ENCODE measurements at places on chromosomes 2 and 18.

DNA sequence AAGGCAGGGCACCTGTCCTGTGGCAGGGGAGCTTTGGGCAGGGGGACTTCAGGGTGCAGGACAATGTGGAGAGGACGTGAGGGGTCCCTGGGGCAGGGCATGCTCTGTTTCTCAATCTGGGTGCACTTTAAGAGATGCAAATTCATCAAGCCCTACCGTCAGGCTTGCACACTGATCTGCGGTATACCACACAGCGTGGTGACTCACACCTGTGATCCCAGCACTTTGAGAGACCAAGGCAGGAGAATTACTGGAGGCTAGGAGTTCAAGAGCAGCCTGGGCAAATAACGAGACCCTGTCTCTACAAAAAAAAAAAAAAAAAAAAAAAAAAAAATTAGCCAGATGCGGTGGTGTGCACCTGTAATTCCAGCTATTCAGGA, 10.2 kb upstream of the GPC1 start:
- DNase-seq, result no peak

GRCh38 chr2:1070601-1071000, 120.0 kb downstream of the SNTG2 start:
- no peak for DNase-seq

DNA sequence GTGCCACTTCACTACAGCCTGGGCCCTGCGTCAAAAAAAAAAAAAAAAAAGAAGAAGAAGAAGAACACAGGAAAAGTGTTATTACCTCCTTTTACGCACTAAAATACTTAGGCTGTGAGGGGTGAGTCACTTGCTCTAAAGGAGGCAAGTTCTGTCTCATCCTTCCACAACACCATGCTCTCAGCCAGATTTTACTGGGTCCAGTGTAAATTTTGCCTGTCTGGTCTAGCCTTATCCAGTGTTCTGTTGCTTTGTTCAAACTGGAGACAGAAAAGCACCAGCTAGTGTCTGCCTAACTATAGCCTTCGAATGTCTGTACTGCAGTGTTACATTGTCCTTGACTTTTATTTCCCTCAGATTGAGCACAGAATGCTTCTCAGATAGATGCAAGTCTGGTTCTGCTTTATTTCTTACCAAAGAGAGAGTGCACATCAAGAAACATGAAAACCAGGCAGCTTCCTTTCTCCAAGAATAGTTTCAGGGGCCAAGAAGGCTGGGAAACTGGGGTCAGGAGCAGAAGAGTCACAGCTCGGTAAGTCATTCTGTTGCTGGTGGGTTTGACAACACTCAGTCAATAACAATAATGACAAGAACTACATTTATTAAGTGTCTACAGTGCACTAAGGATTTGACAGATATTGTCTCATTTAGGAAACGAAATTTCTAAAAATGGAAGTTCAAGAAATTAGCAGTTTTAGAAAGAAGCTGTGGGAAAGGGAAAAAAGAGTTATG, 3.1 kb upstream of the MSGN1 start:
- no peak for DNase-seq

- DNase-seq, result no peak
Measured at GRCh38 chr18:78777992-78778391, 201.6 kb upstream of the SALL3 start.

DNA sequence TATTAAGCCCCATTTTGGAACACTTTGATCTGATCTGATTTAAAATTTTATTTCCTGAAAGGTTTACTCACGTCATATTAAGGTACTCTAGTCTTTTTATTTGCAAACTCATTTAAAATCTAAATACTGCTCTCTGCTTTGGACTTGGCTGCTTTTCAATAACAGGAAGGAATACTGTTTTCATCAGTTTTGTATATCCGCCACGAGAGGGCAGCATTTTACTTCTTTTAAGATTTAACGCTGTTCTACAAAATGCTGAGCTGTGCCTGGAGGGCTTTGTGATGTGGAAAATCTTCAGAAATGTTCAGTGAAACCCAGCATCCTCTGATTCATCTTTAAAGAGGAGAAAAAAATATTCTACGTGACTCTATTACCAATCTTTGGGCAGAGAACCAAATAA, 37.5 kb upstream of the SLC38A11 start:
- peak; percentile 90 for DNase-seq

- peak; percentile 96 for DNase-seq
Measured at GRCh38 chr2:36277146-36277808, 78.3 kb upstream of the CRIM1 start.

- DNase-seq, result peak; percentile 23
Measured at GRCh38 chr2:61117534-61117933, 44.5 kb upstream of the C2orf74 start.

- DNase-seq, result peak; percentile 40
Measured at GRCh38 chr18:7414459-7414858, 152.7 kb upstream of the PTPRM start.

GRCh38 chr2:54956111-54956627, 94.1 kb downstream of the RTN4 start:
- peak; percentile 45 for DNase-seq

GRCh38 chr2:20506201-20506685, 59.4 kb downstream of the RHOB start:
- peak; percentile 70 for DNase-seq

- no peak for DNase-seq
Measured at GRCh38 chr2:28667261-28667660, 84.4 kb upstream of the PPP1CB start.

DNA sequence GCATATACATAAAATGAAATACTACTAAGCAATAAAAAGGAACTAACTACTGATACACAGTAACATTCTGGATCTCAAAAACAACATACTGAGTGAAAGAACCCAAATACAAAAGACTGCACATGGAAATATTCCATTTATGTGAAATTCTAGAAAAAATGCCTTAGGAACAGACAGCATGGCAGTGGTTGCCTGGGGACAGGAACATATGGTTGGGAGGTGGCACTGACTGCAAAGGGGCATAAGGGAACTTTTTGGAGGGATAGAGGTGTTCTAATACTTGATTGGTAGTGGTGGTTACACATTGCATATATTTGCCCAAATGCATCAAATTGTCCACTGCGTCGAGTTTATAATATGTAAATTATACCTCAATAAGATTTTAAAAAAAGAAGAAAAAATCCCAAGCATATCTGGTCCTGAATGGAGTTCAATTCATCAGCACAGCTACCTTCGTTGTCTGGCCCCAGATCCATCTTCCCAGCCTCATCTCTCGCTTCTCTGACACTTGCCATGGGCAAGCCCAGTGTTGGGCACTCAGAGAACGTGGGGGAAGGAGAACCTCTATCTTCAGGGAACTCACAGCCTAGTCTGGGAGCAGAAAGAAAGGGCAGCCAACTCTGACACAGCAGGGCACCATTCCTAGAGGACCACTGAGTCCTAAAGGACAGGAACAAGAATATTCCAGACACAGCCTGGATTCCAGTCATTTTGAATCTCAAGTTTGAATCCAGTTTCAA, 8.6 kb upstream of the SMAD4 start:
- DNase-seq, result no peak

DNA sequence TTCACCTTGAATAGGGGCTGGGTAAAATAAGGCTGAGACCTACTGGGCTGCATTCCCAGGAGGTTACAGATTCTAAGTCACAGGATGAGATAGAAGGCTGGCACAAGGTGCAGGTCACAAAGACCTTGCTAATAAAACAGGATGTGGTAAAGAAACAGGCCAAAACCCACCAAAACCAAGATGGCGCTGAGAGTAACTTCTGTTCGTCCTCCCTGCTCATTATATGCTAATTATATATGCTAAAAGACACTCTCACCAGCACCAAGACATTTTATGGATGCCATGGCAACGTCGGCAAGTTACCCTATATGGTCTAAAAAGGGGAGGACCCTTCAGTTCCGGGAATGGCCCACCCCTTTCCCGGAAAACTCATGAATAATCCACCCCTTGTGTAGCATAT, 711.5 kb upstream of the KLHL29 start:
- no peak for DNase-seq

DNA sequence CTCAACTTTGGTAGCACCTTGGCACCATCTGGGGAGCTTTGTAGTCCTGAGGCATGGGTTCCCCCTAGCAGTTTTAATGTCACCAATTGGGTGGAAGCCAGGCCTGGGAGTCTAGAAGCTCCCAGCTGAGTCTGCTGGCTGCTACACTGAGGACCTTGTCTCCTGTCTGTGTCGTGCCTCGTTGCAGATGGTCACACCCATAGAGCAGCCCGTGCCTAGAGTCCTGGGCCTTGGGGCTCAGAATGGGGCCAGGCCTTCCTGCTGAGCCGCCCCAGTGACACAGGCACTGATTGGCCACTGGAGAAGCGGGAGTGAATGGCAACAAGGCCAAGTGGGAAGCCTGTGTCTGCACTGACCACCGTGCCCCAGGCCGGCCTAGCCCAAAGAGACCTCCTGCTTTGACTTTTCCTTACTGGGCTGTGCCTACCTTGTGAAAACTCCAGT, 113.2 kb downstream of the SH3RF3 start:
- DNase-seq, result no peak

DNA sequence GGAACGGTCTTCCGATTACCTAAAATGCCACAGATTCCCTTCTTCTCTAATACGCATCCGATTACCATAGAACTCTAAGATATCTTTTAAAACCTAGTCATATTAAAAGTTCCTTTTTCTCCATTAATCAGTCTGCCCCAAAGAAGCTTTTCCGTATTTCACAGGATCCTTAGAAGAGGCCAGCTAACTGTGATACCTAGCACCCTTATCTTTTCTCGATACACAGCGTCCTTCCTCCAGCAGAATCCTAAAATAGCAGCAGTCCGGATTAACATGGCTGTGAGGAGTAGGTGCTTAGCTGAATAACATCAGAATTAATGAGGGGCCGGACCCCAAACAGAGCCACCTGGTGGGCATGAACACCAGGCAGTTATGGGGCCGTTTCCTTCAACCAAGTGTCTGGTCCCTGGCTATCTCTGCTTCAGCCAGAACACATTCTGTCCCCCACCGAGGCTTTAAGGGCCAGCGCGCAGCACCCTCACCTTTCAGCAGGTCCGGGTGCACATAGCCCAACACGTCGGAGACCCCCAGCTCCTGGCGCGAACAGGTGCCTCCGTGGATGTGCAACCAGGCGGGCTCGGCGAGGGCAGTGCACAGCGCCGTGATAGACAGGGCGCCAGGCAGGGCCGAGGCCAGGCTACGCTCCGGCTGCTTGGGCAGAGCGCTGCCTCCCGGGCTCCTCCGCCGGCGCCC, 995 bp downstream of the TMEM127 start:
- DNase-seq, result peak; percentile 53

- peak; percentile 52 for DNase-seq
Measured at GRCh38 chr2:72719416-72719815, 106.4 kb downstream of the EXOC6B start.

Measured in iris pigment epithelial cell (primary cell).